ENCODE measurements at places on chromosomes 11 and 22.
A peak's percentile ranks its signal among the peaks of the same experiment; 100 is the strongest.

DNA sequence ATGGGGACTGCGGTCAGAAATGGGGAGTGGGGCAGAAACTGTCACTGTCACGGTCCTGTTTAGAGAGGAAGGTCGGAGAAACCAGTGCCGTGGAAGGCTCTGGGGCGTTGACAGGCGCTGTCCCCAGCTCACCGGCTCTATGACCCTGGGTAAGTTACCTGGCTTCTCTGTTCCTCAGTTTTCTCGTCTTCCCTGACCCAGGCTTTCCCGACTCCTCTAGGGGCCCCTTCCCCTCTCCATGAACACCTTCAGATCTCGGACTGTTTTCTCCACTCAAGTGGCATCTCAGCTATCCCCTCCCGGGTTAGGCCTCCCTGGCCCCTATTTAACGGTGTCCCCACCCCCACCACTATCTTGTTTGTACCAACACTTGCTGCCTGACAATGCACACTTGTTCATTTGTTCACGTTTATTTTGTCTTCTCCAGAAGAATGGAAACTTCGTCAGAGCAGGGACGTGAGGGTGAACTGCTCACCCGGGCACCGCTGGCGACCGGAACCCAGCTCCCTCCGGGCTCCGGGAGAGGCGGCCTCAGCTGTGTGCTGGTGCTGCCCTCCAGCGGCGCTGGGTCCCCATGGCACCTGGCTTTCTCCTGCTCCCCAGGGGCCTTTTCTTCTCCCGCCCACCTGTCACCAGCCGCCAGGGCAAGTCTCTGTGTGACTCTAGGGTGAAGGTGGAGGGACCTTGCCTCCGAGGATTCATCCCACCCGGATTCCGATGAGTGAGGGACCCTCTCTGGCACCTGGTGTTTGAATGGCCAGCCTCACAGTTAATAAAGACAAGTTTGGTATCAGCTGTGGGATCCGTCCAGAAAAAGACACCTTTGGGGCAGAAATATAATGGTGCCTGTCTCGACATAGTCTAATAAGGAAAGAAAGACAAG is 33.1 kb upstream of the SLC35C1 start:
- DNase-seq: peak; percentile 78

DNA sequence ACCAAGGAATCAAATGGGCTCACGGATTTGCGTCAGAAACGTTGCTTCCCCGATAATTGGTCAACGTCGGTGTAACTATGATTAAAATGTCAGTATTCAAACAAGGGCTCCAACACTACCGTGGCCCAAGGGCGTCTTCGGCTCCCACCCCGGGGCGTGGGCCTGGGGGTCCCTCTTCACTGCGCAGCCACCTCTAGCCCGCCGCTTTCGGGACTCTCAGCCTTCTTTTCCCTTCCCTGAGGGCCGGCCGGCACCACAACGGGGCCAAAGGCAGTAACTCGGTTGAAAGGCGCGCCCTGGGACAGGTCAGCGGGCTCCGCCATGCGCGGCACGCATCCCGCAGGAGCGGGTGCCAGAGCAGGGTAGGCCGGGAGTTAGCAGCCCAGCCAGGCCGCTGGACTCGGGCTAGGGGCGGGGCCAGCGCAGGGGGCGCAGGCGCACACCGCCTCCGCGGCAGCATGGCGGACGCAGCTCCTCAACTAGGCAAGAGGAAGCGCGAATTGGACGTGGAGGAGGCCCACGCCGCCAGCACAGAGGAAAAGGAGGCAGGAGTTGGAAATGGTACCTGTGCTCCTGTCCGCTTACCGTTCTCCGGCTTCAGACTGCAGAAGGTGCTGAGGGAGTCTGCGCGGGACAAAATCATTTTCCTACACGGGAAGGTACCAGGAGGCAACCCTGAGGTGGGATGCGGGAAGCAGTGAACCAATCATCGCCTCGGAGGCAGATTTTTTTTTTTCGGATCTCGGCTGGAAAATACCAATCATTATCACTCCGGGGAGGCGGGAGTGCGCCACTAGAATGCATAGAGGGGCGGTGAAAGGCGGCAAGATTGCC is at the start of gene DCPS:
Gene DCPS, plus strand, starts transcription at position 438 of the 834 bp plus-strand sequence. Its CDS starts 21 bp downstream, at position 459.
- peak; percentile 82 for DNase-seq

GRCh38 chr22:32422062-32422461 is 10.0 kb upstream of the RTCB start:
- no peak for DNase-seq

- DNase-seq: no peak
Observed at GRCh38 chr11:120682866-120683265, 171.3 kb downstream of the GRIK4 start.

- DNase-seq: no peak
Observed at GRCh38 chr11:79940165-79940564, 499.3 kb upstream of the TENM4 start.

- no peak for DNase-seq
Observed at GRCh38 chr11:67632982-67633755, 3.4 kb upstream of the NUDT8 start.

- peak; percentile 81 for DNase-seq
Observed at GRCh38 chr22:38051900-38052862, 5.0 kb upstream of the PICK1 start.

- DNase-seq: no peak
Observed at GRCh38 chr11:34206407-34207300, 101.2 kb downstream of the NAT10 start.

DNA sequence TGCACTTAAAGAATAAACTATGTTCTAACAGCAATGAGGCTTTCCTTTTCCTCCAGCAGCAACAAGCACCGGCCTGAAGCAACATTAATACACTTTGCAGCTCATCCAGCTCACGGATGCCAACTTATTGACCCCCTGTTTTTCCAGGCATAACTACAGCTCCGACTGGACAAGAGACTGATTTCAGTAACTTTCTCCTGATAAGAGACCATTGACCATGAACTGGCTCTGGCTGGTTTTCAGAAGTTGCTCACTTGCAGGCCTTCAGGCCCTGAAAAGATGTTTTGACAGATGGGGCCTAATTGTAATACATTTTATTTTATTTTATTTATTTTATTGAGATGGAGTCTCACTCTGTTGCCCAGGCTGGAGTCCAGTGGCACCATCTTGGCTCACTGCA is 27.5 kb downstream of the GGT5 start:
- no peak for DNase-seq

DNA sequence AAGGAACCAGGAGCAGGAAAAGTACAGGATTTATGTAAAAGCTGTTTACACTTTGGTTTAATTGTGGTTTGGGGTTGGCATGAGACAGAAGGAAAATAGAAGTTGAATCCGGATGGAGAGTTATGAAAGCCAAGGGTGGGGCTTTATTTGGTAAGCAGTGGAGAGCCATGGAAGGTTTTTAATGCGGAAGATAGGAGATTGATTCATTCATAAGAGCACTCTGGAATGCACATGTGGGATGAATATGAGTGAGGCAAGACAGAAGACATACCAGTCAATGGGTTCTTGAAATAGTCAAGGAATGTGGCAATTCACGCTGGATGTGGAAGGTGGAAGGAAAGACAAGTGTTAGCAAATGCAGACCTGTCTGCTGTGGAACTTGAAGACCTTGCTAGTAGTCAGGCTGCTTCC is 9.3 kb upstream of the GLB1L3 start:
- DNase-seq: no peak

DNA sequence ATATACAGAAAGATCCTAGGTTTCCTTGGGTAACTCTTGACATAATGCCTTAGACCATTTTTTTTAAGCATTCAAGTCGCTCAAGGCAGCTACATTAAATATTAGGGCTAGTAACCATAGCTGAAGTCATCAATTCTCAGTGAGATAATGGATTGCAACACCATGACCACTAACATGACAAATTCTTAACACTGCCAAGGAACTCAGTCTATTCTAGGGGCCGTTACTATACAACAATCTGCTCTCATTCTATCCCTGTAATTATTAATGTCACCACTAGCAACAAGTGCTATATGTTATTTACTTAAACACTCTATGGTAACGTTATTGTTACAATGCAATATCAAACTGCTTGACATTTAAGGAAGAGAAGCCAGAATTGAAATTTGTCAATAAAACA is 3.2 kb upstream of the STK33 start:
- no peak for DNase-seq

DNA sequence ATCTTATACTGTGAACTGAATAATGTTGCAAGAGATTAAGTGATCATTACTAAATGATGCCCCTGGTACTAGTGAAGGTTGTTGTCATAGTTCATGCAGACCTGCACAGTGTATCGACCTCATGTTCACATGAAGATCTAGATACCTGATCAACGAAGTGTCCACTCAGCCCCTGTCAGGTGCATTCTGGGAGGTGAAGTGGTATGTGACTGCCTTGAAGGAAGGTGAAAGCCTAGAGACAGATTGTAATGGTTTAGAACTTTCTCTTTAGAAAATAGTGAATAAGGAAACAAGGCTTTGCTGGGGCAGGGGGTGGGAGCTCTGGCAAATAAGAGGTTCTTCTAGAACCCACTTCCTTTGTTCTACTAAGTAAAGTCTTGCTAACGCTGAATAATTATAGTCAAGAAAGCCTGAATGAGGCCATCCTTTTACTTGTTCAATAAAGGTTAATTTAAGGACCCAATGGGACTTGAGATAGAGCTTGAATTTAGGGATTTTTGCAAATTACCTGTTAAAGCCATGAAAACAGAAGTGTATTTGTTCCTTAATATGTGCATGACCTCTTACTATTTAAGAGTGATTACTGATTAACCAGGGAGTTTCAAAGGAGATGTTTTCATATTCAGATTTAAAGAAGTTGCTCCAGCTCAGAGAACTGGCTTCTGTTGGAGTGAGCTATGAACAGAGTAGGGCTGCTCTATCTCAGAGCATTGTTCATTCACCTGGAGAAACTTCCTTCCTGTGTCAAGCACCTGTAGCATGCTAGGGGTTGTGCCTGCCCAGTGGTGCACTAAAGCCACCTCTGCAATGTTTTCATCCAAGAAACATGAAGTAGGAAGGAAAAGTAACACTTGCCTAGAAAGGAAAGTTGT is 45.3 kb downstream of the C22orf31 start:
- no peak for DNase-seq

DNA sequence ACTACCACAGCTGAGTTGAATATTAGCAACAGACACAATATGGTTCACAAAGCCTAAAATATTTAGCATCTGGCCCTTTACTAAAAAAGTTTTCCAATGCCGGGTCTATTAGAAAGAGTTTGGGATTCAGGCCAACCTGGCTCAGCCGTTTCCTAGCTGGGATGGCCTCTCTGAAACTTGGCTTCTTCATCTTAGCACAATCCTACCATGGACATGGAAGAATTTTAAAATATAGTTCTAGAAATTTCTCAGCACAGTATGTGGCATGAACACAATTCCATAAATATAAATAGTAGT is 103.8 kb downstream of the RRAS2 start:
- DNase-seq: no peak

DNA sequence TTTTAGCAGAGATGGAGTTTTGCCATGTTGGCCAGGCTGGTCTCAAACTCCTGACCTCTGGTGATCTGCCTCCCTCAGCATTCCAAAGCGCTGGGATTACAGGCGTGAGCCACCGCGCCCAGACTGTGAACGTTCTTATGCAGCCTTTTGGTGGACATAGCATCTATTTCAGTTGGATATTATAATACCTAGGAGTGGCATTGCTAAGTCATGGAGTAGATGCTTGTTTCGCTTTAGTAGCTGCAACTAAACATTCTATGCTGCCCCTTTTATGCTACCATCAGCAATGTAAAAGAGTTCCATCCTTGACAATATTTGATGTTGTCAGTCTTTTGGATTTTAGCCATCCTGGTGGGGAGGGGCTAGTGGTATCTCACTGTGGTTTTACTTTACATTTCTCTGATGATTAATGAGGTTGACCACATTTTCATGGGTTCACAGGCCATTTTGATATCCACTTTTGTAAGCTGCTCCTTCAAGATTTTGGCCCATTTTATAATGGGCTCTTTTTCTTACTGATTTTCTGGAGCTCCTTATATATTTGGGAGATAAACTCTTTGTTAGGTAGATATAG is 16.5 kb upstream of the APOBEC3A start:
- no peak for DNase-seq

DNA sequence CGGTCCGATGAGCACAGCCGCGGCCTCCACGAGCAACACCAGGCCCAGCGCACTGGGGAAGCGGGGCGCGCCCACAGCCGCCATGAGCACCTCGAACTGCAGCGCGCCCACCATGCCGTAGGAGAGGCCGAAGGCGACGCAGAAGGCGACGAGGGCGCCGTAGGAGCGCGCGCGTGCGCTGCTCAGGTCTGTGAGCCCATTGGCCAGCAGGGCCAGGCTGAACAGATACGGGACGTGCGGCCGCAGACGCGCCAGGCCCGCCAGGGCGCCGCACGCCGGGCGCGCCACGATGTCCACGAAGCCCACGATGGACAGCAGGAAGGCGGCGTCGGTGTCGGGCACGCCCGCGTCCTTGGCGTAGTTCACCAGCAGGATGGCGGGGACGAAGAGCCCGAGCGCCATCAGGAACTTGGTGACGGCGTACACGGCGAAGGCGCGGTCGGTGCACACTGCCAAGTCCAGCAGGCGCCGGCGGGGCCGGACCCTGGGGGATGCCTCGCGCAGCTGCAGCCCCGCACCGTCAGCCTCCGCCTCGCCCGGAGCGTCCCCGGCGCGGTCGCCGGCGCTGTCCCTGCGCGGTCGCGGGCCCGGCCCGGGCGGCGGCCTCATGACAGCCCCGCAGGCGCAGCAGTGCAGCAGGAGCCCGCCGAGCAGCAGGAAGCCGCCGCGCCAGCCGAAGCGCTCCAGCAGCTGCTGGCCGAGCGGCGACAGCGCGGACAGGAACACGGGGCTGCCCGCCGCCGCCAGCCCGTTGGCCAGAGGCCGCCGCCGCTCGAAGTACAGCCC is 2.9 kb downstream of the SLC16A8 start:
- no peak for DNase-seq

- DNase-seq: no peak
Observed at GRCh38 chr11:126366064-126366822, 10.8 kb downstream of the ST3GAL4 start.

DNA sequence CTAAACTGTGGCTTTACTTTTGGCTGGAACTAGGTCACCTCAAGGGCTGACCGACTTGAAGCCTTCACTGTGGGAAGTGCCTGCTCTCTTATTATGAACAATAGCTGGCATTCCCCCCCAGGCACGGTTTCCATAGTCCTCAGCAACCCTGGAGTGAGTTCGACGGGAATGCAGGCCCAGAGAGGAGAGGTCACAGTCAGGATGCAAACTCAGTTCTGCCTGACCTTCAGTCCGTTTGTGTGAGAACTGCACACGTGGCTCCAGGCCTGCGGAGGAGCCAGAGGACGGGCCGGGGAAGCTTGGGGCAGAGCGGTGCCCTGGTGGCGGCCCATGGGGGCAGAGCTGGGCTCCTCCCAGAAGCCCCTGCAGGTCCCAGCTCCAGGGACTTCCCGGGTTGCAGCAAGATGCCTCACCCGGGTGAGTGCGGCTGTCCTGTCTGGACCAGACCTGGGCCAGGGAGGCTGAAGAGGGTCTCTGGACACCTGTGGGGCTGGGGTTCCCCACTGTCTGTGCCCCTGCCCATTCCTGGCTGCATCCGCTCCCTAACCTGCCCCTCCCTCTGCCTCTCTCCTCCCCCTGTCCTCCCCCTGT is 17.2 kb downstream of the SLC25A18 start:
- DNase-seq: no peak

GRCh38 chr11:92852946-92853345 is 116.5 kb upstream of the MTNR1B start:
- DNase-seq: no peak

- no peak for DNase-seq
Observed at GRCh38 chr11:32615422-32615821, 31.8 kb downstream of the EIF3M start.

Measured in activated gamma-delta T cell treated with Interleukin-2 at 50 U/mL for 16 hours (primary cell).